BJ (cell line): ENCODE measurements at places on chromosomes 3 and 15.
A peak's percentile ranks its signal among the peaks of the same experiment; 100 is the strongest.

- DNase-seq: no peak
Observed at GRCh38 chr3:10725067-10725466, 91.0 kb upstream of the SLC6A11 start.

DNA sequence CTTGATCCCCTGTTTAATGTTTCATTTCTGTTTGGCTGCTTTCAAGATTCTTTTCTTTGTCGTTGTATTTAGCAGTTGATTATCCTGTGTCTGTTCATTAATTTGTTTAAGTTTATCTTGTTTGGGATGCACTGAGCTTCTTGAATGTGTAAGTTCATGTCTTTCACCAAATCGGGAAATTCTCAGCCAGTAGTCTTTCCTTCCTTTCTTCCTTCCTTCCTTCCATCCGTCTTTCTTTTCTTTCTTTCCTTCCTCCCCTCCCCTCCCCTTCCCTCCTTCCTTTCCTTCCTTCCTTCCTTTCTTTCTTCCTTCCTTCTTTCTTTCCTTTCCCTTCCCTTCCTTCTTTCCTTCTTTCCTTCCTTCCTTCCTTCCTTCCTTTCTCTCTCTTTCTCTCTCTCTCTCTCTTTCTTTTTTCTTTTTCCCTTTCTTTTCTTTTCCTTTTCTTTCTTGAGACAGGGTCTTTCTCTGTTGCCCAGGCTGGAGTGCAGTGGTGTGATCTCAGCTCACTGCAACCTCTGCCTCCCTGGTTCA is 35.5 kb upstream of the KLF13 start:
- no peak for DNase-seq

DNA sequence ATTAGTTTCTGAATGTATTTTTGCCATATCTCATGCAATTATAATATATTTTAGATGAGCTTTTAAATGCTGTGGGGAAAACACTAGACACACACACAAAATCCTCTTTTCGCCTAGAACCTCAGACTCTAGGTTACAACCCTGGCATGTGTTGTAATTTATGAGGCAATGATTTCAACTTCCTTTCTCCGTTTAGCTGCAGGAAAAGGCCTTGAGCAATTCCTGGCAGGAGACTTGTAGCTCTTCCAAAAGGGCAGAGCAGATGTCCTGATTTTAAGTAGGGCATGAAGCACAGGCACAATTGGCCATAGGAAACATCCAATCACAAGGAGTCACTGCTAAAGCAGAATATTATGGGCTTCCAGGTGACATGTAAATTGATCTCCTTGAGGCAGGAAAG is 82.0 kb downstream of the GPR156 start:
- DNase-seq: peak; percentile 56

GRCh38 chr15:96553006-96553405 is 222.5 kb downstream of the NR2F2 start:
- no peak for DNase-seq

DNA sequence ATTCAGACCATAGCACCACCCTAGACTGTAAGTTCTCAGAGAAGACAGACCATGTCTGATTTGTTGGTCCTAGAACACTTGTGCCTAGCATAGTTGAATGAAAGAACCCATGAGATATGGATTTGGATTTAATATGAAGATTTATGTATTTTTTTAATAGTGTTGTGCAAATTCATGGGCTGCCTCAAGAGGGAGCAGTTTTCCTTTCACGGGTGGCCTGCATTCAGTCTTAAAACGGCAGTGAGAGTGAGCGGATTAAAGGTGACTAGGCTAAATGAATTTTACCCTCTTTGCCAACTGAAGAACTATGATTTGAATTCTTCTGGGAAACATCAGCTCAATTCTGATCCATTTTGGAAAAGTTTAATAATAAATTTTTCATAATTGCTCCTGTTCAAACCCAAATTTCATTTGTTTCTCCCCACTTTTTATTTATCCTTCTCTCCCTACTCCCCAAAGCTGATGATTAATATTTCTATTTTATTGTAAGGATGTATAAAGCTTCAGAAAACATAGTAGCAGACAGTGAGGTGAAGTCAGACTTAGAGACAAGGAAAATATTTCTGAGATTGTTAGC is 67.3 kb downstream of the MORC1 start:
- no peak for DNase-seq
